ENCODE measurements at places on chromosomes 6 and 20.

GRCh38 chr6:218153-219018 lies 73.9 kb upstream of the DUSP22 start:
- no peak for DNase-seq

GRCh38 chr6:38649744-38650143 lies 10.0 kb upstream of the BTBD9 start:
- DNase-seq = no peak

DNA sequence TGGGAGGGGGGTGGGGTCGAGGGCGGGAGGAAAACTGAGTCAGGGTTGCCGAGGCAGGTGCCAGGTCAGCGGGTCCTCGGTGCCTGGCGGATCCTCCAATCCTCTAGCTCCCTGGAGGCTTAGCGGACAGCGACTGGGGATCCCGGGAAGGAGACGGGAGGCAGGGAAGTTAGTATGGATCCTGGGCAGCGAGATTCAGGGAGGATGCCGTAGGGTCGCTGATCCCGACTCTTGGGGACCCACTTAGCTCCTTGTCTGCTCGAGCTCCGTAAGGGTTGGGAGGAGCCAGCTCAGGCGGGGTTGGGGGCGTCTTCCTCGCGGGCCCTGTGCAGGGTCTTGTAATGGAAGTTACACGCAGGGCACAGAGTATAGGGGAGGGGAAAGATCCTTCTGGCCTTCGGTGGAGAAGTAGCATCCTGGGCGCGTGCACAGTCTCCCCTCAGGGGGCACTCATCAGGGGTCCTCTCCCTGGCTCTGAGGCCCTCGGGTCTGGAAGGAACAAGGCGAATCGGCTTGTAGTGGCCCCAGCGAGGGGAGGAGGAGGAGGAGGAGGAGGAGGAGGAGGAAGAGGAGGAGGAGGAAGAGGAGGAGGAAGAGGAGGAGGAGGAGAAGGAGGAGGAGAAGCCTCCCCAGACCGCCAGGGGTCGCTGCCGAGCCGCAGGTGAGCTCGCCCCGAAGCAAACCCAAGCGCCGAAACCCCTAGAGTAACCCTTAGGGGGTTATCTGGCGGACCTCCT lies 6.4 kb upstream of the SLC12A5 start:
- DNase-seq = peak; percentile 76

DNA sequence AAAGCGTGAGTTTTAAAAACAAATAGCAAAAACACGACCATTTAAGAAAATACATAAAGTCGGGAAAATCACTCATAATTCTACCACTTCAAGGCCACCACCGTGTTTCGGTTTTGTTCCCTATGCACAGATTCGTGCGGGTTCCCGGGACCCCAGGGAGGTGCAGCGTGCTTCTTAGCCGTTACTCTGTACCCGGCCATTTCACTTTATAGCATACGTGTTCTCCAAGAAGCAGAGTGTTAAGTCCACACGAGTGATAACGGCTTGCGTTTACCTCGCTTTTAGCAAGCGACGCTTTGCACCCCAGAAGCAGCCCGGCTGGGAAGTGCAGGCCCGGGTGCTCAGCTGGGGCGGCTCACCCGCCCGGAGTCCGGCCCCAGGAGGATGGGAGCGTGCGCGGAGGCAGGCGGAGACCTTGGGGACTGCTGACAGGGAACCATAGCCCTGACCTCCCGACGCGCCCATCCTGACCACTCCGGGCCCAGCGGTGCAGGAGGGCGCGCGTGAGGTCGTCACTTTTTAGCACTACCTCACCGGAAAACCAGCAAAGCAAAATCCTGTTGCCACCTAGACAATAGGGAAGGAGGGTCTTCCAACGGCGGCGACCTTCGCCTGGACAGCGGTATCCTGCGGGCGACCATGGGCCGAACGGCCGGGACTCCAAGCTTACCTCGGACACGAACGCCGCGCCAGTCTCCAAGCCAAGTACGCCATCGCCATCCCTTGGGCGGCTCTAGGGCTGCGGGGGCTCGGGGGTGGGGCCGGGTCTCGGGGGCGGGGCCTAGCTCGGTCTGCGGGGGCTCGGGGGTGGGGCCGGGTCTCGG lies at the start of gene ECI2:
ECI2 (minus strand) TSS at position 735 of the 824 bp plus-strand sequence; CDS start at position 720, 15 bp downstream.
- no peak for DNase-seq

- DNase-seq = no peak
Observed at GRCh38 chr20:4272225-4272624, 256.9 kb upstream of the RNF24 start.

DNA sequence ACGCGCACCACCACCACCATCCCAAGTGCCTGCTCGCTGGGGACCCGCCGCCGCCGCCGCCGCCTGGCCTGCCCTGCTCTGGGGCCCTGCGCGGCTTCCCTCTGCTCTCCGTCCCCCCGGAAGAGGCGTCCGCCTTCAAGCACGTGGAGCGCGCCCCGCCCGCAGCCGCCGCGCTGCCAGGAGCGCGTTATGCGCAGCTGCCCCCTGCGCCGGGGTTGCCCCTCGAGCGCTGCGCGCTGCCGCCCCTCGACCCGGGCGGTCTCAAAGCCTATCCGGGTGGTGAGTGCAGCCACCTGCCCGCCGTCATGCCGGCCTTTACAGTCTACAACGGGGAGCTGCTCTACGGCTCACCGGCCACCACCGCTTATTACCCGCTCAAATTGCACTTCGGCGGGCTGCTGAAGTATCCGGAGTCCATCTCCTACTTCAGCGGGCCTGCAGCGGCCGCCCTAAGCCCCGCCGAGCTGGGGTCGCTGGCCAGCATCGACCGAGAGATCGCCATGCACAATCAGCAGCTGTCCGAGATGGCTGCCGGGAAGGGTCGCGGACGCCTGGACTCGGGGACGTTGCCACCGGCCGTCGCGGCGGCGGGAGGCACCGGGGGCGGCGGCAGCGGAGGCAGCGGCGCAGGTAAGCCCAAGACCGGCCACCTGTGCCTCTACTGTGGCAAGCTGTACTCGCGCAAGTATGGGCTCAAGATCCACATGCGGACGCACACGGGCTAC lies 7.2 kb downstream of the PRDM13 start:
- peak; percentile 30 for DNase-seq

GRCh38 chr20:35619196-35620095 lies 3.8 kb downstream of the SPAG4 start:
- DNase-seq = peak; percentile 75

DNA sequence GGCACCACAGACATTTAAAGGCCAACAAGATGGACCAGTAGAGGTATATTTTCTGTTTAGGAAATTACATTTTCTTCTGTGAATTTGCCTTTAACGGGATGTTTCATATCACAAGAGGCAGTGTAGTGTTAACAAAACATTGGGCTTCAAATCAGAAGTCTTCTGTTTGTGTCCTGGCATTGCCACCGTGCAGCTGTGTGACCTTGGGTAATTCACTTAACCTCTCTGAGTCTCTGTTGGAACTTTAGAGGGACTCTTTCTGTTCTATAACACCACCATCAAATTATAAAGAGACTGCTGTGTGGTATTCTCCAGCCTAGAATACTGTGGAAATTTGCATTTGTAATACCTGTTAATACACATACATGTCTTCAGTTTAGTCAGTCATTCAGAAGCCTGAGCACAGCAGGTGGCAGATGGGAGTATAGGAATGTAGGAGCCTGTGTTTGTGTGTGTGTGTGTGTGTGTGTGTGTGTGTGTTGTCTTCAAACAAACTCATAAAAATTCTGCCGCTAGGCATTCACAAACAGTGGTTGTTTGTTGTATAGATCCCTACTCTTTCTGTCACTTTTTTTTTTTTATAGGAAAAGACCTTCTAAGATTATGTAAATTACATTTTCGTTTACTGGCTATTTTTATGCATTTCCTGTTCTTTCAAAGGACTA lies 22.6 kb downstream of the UST start:
- DNase-seq = no peak

GRCh38 chr20:18989736-18990474 lies 176.3 kb downstream of the SCP2D1 start:
- DNase-seq = no peak

GRCh38 chr20:53748176-53748575 lies 154.5 kb upstream of the ZNF217 start:
- DNase-seq = no peak

DNA sequence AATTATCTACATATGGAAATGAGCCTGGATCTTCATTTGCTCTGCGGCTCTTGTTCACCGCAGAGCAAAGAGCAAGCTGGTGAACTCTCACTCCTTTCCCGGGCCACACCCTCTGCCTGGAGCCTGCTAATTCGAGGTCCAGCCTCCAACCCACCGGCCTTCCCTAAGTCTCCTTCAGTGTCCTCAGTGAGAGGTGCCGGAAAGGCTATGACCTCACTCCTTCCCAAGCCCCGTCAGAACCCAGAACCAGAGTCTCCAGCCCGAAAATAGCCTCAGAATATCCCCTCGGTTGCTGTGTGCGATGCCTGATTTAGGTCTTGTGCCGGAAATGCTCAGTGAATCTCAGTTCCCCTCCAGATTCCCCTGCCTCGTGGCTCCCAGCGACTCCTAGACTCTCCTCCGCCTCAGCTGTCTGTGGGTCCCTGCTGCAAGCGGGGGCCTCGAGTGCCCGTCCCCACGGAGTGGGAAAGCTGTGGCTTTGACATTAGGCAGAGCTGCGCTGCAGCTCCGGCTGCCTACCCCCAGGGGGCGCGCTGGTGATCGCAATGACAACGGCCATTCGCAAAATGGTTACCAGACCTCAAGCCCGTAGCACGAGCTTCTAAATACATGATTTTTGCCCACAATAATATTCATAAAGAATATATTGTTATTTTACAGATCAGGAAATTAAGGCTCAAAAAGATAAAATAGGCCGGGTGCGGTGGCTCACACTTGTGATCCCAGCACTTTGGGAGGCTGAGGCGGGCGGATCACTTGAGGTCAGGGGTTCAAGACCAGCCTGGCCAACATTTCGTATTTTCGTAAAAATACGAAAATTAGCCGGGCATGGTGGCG lies 4.1 kb upstream of the BNIP5 start:
- peak; percentile 75 for DNase-seq

DNA sequence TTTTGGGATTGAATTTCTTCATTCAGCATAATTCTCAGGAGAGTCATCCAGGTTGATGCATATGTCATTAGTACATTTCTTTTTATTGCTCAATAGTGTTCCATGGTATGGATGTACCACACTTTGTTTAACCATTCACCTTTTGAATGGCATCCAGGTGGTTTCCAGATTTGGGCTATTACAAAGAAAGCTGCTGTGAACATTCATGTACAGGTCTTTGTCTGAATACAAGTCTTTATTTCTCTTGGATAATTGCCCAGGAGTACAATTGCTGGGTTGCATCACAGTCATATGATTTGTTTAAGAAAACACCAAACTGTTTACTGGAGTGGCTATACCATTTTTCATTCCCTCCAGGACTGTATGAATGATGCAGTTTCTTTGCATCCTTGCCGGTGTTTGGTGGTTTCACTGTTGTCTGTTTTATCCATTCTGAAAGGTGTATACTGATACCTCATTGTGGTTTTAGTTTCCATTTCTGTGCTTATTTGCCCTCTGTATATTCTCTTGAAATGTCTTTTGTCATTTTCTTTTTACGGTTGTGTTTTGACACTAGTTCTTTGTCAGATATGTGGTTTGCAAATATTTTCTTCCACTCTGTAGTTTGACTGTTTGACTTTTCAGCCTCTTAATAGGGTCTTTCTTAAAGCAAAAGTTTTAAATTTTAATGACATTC lies 8.8 kb downstream of the CDKAL1 start:
- no peak for DNase-seq

DNA sequence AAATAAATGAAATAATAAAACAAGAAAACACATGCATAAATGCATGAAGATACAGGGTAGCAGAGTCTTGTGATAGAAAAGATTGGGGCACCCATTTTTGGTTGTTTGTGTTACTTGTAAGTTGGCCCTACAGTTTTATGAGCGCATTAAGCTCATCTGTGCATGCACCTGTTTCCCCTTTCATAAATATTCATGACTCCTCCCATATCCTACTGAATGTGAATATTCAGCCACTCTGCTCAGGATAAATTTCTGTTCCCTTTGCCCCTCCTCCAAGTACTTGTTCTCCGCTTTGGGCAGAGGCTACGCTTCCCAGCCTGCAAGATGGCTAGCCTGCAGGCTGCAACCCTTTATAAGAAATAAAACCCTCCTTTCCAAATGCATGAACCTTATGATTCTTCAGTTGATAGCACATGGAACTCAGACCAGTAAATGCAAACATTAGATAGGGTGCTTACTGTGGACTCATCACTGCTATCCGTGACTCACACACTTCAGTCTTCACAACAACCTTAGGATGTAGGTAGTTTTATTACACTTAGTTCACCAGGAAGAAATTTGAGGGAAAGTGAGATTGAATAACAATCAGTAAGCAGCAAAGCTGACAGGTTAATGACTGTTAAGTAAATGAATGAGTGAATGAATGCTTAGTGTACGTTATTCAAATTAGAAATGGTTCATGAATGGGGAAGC lies 15.0 kb downstream of the ALDH8A1 start:
- DNase-seq = no peak

DNA sequence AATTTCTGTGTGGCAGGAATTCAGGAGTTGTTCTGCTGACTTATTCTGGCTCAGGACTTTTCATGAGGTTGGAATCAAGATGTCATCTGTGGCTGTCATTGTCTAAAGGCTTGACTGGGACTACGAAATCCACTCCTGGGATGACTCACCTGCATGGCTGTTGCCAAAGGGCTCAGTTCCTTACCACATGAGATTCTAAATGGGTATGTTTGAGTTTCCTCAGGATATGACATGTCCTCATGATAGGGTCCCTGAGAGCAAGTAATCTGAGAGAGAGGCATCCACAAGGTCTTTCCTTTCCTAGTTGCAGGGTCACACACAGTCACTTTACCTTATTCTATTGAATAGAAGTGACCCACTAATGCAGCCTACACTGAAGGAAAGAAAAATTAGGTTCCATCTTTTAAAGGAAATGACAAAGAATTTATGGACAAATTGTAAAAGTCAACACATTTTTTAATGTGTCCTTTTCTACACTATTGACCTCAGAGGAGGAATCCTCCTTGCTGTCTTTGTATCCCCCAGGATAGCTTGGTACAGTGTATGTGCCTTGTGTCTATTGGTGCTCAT lies 1025.0 kb upstream of the GJE1 start:
- DNase-seq = no peak

DNA sequence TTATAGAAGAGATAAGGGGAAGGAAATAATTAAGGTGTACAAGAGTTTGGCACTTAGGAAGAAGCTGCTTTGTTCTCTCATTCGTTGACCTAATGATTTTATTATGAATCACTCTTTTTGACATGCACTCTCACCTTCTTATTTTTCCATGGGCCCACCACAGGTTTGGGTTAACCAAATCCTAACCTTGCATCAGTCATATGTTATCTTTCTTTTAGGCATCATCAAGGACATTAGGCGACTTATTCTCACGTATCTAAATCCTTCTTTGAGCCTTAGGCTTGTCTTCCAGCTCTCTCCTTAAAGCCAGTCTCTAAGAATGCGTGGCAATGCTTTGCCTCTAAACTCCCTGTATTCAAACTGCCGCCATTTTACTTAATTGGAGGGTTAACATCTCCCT lies 58.3 kb downstream of the TNFRSF21 start:
- DNase-seq = no peak

DNA sequence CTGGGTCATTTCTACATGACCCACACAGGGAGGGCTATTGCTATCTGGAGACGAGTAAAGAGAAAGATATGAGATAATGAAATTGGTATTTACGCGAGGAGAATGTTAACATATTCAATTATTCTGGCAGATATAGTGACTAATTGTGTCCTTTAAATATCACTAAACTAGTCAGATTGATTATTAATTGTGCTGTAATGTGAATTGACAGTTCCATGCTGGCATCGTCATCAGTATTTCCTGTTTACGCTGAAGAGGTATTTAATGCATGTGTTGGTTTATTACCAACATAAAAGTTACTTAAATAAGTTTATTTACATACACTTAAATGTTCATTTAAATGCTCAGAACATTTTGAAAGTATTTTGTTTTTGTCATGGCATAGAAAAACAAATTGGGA lies 35.7 kb upstream of the OGFRL1 start:
- no peak for DNase-seq

GRCh38 chr6:38612143-38612965 lies 27.4 kb downstream of the BTBD9 start:
- no peak for DNase-seq

GRCh38 chr20:9968015-9968414 lies 66.8 kb upstream of the ANKEF1 start:
- no peak for DNase-seq

Data from CD4-positive, alpha-beta T cell treated with Interleukin-1 beta for 1 hour (primary cell).